Activated CD4-positive, alpha-beta T cell treated with anti-CD3 and anti-CD28 coated beads for 24 hours (primary cell): ENCODE measurements at places on chromosomes 2 and 18.

- no peak for DNase-seq
Measured at GRCh38 chr18:46261799-46262198, 157.6 kb downstream of the HAUS1 start.

DNA sequence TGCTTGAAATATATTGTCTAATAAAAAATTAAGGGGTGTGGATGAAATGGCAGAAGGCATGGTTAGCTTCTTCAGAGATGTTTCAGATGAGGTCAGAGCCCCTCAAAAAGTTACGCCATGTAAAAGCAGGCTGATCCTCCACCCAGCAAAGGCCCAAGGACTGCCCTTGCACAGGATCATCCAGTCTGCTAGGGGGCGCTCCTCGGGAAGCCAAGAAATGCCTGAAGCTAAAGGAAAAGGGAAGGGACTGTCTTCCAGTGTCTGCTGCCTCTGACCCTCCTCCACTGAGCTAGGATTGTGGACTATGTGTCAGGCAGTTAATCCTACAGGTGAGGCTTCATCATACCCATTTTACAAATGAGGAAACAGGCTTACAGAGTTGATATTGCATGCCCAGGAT, 33.8 kb upstream of the TEX51 start:
- DNase-seq: no peak

DNA sequence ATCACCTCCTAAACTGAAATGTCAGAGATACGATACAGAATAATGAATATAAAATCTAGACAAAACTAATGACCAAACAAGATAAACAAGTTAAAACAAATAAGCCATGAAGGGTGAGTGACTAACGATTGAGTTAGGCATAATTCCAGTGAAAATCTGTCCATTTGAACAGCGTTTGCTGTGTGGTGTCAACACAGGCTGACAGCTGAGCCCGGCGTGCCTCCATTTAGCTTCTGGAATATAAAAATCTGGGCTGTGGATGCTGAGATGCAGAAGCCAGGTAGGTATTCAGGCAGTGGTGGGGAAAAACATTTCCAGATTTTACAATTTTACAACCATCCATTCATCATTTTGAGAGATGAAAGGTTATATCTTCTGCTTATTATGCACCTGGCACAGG, 2041.4 kb upstream of the CELF4 start:
- DNase-seq: no peak

GRCh38 chr2:110678457-110679336, 834 bp upstream of the BUB1 start:
- no peak for DNase-seq
